ENCODE measurements at places on chromosomes 1 and 21. TPM values are rescaled to one million over a fixed set of nuclear protein-coding genes. Genes with fewer than 3 reads are reported as not detected.

Gene PLA2G2F
- total RNA-seq: 9.2 TPM

Gene EPHA8
- total RNA-seq: not detected

Gene BRDT
- not detected for total RNA-seq

Gene OR13G1
- not detected for total RNA-seq

Gene ALG14
- 0.92 TPM for total RNA-seq

Gene ADGRB2
- total RNA-seq: 2.6 TPM

Gene PIGR
- not detected for total RNA-seq

Gene AMPD1
- 0.07 TPM for total RNA-seq

Gene ANGPTL1
- not detected for total RNA-seq

Gene KLHDC7A
- total RNA-seq: 1.8 TPM

Gene ATF3
- 119 TPM for total RNA-seq

Gene RGS16
- total RNA-seq: 2.9 TPM

Gene TMOD4
- not detected for total RNA-seq

Gene DIO1
- not detected for total RNA-seq

Gene RXFP4
- not detected for total RNA-seq

Gene FCMR
- 0.71 TPM for total RNA-seq

Gene COL11A1
- total RNA-seq: 0.38 TPM

Gene MAGI3
- 3.7 TPM for total RNA-seq

Gene CD5L
- not detected for total RNA-seq

Gene TSSK3
- total RNA-seq: not detected

Gene S100A12
- total RNA-seq: not detected

Gene FOXO6
- 0.67 TPM for total RNA-seq

Gene KRTAP10-8
- total RNA-seq: not detected

Gene SPATA21
- not detected for total RNA-seq

Gene ARHGEF16
- 31.5 TPM for total RNA-seq

Gene IVL
- 1.2 TPM for total RNA-seq

Gene C1orf115
- 8.4 TPM for total RNA-seq

Gene ZBTB8A
- total RNA-seq: 9.0 TPM

Gene WDR64
- not detected for total RNA-seq

Gene TRABD2B
- 0.92 TPM for total RNA-seq

Gene CYP4B1
- not detected for total RNA-seq

Gene LIX1L
- 23.2 TPM for total RNA-seq

Gene NPPB
- 5.4 TPM for total RNA-seq

Gene GPR52
- 0.41 TPM for total RNA-seq

Gene REN
- 5.2 TPM for total RNA-seq

Gene IL20
- not detected for total RNA-seq

Gene LCE2C
- not detected for total RNA-seq

Gene ADAMTS4
- total RNA-seq: 0.21 TPM

Gene MPZ
- 0.54 TPM for total RNA-seq

Gene NUDT17
- 1.9 TPM for total RNA-seq

Gene SEMA4A
- total RNA-seq: 3.8 TPM

Gene OR6N1
- total RNA-seq: not detected

Gene CAPN8
- total RNA-seq: not detected

Gene CD1D
- total RNA-seq: 0.34 TPM

Gene PODN
- not detected for total RNA-seq

Gene LEPR
- total RNA-seq: 11.6 TPM

Gene BNIPL
- total RNA-seq: 0.17 TPM

Gene GSTM5
- total RNA-seq: not detected

Gene HPCA
- not detected for total RNA-seq

Gene DIPK1A
- 1.6 TPM for total RNA-seq

Gene AVPR1B
- not detected for total RNA-seq

Gene GOLT1A
- total RNA-seq: 5.0 TPM

Gene SLC44A3
- total RNA-seq: 13.1 TPM

Gene KCNJ6
- 0.07 TPM for total RNA-seq

Data from kidney epithelial cell (primary cell).